ENCODE measurements at places on chromosomes 12 and 14.

GRCh38 chr14:58872061-58872460 is 234.3 kb downstream of the DACT1 start:
- DNase-seq: no peak

DNA sequence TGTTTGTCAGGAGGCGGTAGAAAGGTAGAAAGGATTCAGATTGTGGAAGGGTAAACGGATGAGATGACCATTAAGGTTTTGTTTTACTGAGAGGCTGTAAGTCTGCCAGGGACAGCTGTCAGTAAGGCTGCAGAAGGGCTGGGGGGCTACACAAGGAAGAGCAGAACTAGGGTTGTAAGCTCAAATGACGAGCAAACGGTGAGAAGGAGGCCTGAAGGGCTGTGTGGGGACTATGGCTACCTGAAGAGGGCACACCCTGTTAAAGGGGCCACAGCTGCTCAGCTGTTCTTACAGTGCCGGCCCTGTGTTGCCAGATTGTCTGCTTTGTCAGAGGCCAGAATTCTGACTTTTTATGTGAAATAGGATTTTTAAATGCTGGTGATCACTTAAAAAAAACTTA is 19.1 kb downstream of the VASH1 start:
- no peak for DNase-seq

GRCh38 chr12:6792522-6793201 is 3.3 kb downstream of the CD4 start:
- no peak for DNase-seq

DNA sequence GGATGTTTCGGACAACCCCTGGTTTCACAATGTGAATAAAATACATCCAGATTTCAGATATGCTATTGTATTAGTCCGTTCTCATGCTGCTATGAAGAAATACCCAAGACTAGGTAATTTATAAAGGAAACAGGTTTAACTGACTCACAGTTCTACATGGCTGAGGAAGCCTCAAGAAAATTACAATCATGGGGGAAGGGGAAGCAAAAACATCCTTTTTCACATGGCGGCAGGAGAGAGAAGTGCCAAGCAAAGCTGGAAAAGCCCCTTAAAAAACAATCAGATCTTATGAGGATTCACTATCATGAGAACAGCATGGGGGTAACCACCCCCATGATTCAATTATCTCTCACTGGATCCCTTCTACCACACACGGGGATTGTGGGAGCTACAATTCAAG is 451.7 kb downstream of the MDGA2 start:
- no peak for DNase-seq

- no peak for DNase-seq
These were observed 524.1 kb upstream of the FBXO33 start for GRCh38 chr14:39956372-39956771.

DNA sequence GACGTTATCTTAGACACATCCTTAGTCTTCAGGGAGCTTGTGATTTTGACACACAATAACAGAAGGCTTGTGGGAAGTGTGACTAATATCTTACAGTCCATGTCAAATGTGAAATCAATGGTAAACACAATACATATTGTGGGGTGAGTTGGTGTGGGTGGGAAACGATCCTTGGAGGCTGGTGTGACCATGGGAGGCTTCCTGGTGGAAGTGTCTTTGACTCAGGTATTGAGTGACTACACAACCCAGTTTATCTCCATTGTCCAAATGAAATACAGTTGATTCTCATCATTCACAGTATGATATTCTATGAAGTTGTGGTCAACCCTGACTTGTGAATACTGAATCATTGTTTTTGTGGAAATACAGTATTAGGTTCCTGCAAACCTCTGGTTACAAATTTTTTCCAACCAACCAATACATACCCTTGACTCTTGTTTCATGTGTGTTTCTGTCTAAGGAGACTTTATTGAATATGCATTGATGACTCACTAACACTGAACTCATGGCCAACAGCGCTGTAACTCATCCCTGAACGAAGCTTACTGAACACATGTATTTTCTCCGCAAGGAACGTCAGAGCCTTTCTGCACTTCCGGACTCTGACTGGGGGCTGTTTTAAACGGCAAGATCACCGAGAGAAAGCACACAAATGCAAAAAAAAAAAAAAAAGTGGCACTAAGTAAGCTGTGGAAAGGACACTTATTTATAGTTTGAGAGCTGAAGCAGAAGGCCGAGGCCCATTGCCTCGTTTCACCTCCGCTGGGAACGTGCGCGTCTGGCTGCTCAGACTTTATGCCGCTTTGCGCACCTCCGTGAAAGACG is 59.0 kb downstream of the CLMN start:
- no peak for DNase-seq
